Left ventricle myocardium inferior (tissue), 1 donor: ENCODE measurements at places on chromosomes 5 and 9. TPM values are rescaled to one million over a fixed set of nuclear protein-coding genes. Genes with fewer than 3 reads are reported as not detected.

DNA sequence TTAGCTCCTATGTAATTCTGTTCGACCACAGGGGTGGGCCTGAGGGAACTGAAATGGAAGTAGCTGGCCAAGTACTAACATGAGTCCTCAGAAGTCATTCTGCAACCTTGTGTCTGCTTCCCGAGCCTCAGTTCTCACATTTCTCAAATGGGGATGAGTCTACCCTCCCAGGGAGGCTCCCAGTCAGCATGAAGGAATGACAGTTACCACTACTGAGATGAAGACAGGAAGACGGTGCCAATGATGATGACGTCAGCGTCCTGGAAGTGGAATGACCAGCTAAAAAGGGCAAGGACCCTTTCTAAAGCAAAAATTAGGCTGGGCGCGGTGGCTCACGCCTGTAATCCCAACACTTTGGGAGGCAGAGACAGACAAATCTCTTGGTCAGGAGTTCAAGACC is 6.8 kb downstream of the PIP5KL1 start:
- no peak for DNase-seq

DNA sequence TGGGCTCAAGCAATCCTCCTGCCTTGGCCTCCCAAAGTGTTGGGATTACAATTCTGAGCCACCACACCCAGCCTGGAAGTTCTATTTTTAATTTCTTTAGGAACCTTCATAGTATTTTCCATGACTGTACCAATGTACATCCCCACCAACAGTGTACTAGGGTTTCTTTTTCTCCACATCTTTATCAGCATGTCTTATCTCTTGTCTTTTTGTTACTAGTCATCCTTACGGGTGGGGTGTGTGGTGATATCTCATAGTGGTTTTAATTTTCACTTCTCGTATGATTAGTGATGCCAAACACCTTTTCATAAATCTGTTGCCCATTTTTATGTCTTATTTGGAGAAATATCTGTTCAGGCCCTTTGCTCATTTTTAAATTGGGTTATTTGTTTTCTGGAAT is 123.0 kb upstream of the MEF2C start:
- no peak for DNase-seq

- DNase-seq: no peak
These were observed 11.1 kb upstream of the ARAP3 start for GRCh38 chr5:141692919-141693725.

DNA sequence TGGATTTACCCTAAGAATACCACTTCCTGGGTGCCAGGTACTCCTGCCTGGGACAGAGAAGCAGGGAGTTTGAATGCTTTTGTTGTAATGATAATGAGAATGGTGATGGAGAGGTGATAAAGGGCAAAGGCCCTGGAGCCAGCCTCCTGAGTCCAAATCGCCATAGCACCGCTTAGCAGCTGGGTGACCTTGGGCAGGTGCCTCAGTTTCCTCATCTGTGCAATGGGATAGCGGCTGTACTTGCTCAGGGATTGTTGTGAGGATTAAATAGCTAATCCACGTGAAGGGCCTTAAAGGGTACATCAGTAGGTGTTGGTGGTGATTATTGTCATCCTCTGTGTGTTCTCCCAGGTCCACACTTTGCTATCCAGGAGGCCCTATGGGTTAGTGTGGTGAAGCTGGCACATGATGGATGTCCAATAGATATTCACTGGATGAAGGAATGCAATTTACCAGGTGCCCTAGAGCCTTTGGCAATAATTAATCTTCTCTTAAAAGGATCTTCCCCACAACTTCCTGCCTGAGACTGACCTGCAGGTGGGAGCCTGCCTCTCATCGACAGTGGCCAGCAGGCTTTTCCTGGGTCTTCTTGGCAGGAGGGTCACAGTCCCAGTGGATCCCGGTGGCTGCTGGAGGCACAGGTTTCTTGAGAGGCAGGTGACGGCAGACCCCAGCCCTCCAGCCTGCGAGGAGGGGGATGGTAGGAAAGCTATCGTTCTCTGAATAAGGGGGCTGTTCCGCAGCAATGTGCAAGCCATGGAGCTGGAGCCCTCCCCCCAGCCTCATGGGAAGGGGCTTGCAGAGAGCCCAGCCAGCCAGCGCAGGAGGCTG is 160.2 kb downstream of the MACROH2A1 start:
- DNase-seq: no peak

DNA sequence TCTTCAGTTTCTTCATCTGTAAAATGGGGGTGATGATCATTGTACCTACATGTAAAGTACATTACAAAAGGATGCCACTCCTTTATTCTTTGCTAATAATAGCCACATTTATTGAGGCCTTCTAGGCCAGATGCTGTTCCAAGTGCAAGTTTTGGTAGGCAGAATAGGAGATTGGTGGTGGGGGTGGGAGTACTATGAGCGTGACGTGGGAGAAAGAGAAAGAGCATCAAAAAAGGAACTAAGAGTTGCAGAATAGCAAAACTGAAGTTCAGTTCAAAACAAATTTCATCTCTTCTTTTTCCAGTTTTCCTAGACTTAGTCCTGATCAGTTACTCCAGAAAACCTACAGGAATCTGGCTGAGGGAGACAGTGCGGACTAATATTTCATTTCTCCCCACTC is 174.1 kb downstream of the SNX18 start:
- DNase-seq: no peak

DNA sequence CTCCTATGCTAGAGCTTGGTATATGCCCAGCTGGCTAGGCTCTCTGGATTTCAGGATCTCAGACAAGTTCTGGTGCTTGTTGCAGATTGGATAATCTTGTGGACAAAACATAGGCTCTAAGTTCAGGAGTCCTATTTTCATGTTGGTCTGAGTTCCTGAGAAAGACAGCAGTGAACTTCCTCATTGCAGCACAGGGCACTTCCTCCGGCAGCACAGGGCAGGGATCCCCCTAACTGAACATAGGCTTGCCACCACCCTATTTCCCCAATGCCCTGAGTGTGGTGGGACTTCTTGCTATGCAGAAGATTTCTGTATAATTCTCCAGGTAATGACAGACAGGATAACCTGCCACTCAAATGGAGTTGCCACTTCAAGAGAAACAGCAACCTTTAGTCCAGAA is 220.1 kb downstream of the PIK3R1 start:
- no peak for DNase-seq

The RNF183 gene
- not detected for total RNA-seq

The IFNA2 gene
- total RNA-seq: not detected

The GZMA gene
- total RNA-seq: 1.5 TPM
